ENCODE measurements at places on chromosomes 2 and 18. TPM values are rescaled to one million over a fixed set of nuclear protein-coding genes. Genes with fewer than 3 reads are reported as not detected.

The TWIST2 gene
- polyA plus RNA-seq: 5.6 TPM

The VWC2L gene
- polyA plus RNA-seq: not detected

The SMAD2 gene
- 57.9 TPM for polyA plus RNA-seq

The INSIG2 gene
- polyA plus RNA-seq: 18.1 TPM

The INPP1 gene
- 18.3 TPM for polyA plus RNA-seq

The CCDC148 gene
- 0.25 TPM for polyA plus RNA-seq

The OSBPL6 gene
- 6.1 TPM for polyA plus RNA-seq

DNA sequence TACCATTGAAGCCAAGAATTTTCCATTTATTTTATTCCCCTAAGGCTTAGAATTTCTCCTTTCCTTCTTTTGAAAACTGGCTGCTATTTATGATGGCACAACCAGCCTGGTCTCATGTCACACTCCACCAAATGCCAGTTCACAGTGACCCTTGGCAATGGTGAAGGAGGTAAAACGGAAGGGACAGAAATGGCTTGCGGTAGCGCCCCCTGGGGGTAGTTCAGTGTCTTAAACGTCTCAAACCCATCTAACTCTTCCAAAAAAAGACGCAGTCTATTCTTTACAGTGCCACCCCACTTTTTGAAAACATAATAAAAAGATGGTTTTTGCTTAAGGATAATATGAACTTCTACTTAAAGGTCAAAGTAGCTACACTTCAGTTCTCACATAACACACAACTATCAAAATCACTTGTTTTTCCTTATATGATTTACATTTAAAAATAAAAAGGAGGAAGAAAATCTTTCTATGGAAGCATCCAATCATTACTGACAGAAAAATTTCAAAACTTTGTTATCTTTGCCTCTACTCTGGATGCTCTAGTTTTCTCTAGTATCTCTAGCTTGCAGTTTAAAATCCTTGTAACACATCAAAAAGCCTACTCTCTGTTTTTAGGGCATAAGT lies 28.0 kb downstream of the PNO1 start:
- no peak for DNase-seq

DNA sequence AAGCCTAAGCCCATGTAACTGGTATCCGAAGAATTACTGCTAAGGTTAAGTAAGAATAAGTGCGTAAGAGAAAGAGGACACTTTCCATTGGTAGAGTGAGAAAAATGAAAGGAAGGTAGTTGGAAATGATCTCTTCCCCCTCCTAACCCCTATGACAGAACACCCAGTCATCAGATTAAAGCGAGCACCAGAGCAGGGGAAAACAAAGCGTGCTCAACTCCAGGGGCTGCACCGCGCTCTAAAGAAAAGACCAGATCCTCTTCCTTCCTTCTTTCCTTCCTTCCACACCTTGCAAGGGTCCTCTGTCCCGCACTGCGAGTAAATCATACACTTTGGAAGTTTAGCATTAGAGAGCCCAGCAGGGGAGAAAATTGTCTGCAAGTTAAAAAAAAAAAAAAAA lies 971 bp upstream of the CDH7 start:
- DNase-seq: no peak

DNA sequence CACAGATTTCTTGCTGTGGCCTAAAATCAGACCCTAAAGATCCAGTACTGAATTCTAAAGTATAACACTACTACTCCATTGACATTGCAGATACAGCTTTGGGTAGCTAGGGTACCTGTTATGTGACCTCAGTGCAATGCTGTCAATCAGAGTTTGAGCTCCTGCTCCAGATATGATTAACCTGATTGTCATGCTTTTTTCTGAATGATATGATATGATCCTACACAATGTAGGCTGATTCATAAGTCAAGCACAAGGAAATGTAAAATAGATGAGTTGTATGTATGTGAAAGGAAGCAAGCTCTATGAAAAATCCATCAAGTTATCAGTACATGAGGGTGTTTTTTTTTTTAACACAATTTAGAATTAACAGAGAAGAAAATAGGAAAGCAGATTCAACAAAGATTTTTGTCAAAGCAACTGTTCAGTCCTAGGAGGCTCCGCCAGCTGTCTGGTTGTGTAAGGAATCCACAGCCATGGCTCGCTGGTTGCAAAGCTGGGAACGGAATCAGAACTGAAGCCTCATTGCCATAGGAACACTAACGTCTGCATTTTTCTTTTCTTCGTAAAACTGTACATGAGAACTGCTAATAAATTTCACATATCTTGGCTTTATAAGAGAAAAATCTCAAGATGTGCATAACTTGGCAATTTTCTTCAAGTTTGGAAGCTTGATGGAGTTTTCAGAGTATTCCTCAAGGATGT lies 52.9 kb downstream of the NR4A2 start:
- peak; percentile 27 for DNase-seq

- no peak for DNase-seq
These were observed 47.9 kb downstream of the SLC14A1 start for GRCh38 chr18:45771587-45772480.

DNA sequence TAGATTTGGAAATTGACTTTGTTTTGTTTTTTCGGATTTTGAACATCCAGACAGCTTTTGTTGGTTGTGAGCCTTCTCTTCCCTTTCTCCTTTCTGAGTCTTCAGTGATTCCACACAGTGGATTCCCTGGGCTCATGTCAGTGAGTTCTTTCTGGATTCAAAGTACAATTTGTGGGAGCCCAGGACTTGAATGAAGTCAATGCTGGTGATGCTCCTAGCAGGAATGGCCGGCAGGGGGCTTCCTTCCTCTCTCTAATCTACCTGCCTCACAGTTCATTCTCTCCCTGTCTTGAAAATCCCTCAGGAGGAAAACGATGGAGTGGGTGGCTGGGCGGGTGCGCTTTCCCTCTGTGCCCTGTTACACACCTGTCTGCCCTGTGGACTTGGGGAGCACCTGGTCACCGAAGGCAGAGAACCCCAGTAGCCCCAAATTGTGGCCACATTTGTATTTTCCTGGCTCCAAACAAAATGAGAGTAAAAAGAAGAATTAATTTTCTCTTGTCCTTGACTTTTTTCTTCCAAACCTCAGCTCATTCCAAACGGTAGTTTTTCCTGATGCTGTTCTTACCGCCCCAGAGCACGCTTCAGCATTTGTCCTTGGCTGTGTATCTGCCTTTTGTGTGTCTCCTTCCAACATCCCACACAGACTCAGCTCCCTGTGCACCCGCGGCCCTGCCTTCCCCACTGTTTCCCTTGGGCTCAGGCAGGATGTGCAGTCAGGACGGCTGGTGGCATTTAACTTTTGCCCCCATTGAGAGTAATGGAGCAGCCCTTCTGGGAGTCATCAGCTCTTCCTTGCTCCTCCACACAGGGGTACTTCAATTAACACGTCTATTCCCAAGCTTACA lies 86.6 kb downstream of the MARCO start:
- no peak for DNase-seq

DNA sequence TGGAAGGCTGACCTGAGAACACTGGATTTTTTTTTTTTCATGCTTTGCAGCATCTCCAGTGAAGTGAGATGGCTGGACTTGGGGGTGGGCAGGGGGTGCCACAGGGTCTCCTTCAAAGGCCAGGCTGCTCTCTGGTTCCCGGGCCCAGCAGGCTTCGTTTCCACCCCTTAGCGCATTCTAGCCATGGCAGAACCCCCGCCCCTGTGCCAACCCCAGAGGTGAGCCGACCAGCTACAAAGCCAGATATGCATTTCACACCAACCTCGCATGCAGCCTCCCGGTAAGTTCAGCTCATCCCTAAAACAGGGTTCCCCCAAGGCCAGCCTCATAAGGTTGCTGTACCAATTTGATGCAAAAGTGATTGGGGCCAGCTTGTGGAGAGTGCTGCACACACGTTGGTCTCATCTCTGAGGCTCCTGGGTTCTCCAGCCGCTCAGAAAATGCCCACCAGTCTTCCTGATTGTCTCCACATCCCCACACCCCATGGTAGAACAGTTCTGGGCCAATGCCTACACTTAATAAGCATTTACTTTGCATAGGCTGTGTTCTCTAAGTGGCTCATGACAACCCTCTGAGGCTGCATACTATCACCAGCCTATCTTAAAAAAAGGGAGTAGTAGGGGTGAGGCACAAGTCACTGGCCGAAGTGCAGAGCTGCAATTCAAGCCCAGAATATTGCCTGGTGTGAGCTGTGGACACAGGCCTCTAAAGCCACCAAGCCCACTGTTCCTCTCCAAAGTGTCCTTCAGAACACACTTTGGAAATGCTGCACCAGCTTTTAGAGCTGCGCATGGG lies 23.3 kb downstream of the SMAD7 start:
- no peak for DNase-seq

- no peak for DNase-seq
These were observed 49.1 kb downstream of the TTC21B start for GRCh38 chr2:165904432-165904831.

- DNase-seq: no peak
These were observed 9.9 kb downstream of the TMBIM1 start for GRCh38 chr2:218282173-218282991.

DNA sequence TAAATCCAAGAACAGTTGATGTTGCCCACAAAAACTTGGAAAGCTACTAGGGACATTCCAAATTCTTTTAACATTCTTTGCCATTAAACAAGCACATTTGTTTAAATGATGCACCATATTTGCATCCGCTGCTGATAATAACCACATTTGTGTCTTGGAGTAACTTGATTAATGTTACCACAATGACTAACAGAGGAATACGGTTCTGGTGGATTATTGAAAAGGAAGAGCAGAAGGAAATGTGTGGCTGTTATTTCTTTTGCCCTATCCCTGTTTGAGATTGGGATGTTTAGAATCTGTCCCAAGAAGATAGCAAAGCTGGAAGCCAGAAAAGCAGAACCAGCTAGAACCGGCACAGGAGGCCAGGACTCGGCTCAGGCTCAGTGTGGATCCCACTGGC lies 39.2 kb upstream of the RASGRP3 start:
- peak; percentile 93 for DNase-seq

GRCh38 chr2:11117776-11118175 lies 37.5 kb upstream of the SLC66A3 start:
- DNase-seq: no peak

- peak; percentile 82 for DNase-seq
These were observed 6.3 kb downstream of the TNFAIP6 start for GRCh38 chr2:151363709-151364108.

GRCh38 chr2:219252570-219252899 lies 508 bp upstream of the TUBA4B start:
- DNase-seq: no peak

GRCh38 chr2:202965810-202966460 lies 48.7 kb upstream of the NBEAL1 start:
- peak; percentile 5 for DNase-seq

DNA sequence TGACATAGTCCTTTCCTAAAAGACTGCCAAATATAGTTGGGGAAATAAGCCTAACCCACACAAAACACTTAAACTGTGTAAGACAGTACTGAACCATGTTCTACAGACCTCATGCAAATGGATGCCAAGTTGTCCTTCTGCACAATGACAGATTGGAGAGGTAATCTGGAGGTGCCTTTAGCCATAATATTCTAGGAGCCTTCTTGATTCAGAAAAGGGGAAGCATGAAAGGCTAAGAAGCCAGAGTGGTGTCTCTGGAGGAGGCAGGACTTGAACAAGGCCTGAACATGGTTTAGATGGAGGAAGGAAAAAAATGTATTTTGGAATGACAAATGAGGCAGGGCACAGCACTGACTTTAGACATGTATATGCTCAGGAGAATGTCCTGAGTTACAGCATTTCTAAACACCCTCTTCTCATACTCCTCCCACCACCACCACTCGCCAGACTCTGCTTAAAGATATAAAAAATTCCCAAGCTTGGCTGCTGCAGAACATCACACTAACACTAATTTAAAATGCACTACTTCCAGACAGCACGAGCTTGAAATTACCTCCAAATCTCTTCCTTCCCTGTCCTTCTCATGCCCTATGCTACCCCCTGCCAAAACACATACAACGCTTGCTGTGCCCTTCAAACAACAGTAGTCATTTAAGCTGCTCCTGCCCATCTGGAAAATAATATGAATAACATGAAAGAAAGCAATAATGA lies 110.4 kb downstream of the ANKRD44 start:
- DNase-seq: no peak

- DNase-seq: no peak
These were observed 22.7 kb upstream of the INO80D start for GRCh38 chr2:206108713-206109112.

DNA sequence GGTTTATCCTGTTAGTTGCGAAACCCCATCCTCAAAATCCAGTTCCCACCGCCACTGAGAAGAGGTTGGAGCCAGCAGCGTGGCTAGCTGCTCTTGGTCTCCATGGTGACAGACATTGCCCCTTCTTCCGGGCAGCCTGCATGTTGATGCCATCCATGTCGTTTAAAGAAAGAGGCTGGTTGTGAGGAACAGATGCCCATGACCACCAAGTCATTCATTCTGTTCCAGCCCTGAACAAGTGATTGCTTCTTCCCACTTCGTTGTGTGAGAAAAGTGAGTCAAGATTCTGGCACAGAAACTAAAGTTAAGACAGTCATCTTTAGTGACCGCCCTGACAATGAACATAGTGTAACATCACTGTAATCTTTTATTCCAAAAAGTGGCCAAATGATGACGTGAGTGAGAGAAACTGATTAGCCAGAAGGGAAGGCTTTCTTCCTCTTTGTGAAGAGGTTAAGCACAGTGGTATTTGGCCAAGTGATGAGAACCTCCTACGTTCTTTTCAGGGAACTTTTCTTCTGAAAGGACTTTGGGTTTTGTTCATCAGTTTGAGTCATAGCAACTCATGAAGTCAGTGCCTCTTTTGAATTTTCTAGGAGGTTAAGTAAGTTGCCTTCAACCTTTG lies 272.5 kb downstream of the GALR1 start:
- no peak for DNase-seq

DNA sequence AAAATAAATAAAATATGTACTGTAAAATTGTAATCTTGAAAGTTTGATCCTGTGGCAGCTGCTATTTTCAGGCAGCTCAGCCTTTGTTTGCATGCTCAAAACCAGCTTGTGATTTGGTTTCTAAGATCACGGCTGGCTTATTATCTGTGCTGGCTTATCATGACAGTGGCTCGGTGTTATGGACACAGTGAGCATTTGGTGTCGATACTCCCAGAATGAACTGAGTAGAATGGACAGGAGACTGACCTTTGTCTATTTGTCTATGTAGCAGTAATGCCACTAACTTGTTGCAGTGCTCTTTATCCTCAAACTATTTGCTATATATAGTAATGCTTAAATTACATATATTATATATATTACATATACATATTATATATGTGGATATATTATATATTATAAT lies 58.8 kb downstream of the NEDD4L start:
- no peak for DNase-seq

DNA sequence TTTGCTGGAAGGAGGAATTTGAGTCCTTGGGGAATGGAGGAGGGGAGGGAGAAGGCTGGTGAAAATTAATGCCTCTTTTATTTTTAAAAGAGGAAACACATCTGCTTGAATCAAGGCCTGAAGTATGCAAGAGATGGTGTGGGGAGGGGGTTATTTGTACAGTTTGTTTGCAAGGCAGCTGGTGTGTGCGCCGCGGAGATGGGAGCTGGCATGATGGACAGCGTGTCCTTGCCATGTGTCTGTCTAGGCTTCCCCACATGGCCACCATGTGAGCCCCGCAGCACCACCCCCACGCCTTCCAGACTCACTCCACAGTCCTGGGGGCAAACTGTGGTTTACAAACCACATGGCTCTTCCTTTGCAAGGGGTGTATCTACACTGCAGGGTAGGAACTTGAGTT lies 154.8 kb upstream of the APCDD1 start:
- DNase-seq: no peak

Measured in muscle of back (tissue), 13 donors.